Stimulated activated CD4-positive, alpha-beta T cell treated with anti-CD3 and anti-CD28 coated beads, Interleukin-12 subunit alpha, Interleukin-12 subunit beta, amount 100 ng/mL, for 48 hours (primary cell): ENCODE measurements at places on chromosomes 5 and 9.

GRCh38 chr5:85646036-85646435 is 971.7 kb upstream of the COX7C start:
- DNase-seq = no peak

DNA sequence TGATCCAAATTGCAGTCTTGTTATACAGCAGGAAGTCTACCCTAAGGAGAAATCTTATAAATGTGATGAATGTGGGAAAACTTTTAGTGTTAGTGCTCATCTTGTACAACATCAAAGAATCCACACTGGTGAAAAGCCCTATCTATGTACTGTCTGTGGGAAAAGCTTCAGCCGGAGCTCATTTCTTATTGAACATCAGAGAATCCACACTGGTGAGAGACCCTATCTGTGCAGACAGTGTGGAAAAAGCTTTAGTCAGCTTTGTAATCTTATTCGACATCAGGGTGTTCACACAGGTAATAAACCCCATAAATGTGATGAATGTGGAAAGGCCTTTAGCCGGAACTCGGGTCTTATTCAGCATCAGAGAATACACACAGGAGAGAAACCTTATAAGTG is 10.4 kb downstream of the ZNF189 start:
- DNase-seq = no peak

DNA sequence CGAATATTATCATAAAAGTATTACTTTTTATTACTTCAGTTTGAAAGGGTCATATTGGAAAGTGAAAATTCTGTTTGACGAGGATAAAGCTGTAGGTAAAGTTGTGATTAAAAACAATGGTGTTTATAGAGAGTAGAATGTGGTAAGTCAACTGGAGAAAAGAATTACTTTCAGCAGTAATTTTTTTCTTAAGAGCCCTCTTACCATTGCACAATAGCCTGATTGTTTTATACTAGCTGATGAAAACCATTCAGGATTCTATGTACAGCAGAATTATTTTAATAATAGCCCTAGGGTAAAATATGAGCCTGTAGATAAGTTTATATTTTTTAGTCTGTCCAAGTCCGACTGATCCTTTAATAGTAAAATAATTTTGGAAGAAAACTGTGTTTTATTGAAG is 16.6 kb downstream of the CDC42SE2 start:
- no peak for DNase-seq

DNA sequence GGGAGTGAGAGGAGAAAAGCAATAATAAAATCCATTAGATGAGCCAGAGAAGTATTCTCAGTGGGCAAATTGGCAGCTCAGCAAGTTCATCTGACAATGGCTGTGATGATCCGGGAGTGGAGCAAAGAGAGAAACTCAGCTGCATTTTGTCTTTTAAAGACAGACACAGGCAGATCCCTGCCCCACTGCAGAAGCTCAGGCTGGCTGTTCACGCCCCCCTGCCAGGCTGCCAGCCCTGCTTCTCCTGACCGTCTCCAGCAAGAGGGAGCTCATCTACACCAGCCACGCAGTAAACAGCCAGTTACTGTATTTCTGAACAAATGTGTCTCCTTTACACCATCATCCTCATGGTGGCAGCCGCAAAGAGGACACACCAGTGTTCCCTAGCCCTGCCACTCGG is 114.3 kb upstream of the SARDH start:
- no peak for DNase-seq

GRCh38 chr9:94083384-94083783 is 880 bp upstream of the PTPDC1 start:
- no peak for DNase-seq
